ENCODE measurements at places on chromosomes 2 and 18. TPM values are rescaled to one million over a fixed set of nuclear protein-coding genes. Genes with fewer than 3 reads are reported as not detected.

The HES6 gene
- 0.47 TPM for total RNA-seq

The CUL3 gene
- 48.2 TPM for total RNA-seq

The RSAD2 gene
- total RNA-seq: under 0.01 TPM

The PNKD gene
- total RNA-seq: 18.3 TPM

The EFR3B gene
- total RNA-seq: 0.26 TPM

The ADAM23 gene
- 11.1 TPM for total RNA-seq

The CAVIN2 gene
- total RNA-seq: 25.4 TPM

The MYO7B gene
- total RNA-seq: not detected

The IL18RAP gene
- total RNA-seq: not detected

The IL1A gene
- total RNA-seq: 0.09 TPM

The MAP2 gene
- 0.60 TPM for total RNA-seq

The FKBP7 gene
- 56.4 TPM for total RNA-seq

The ARPC2 gene
- 164 TPM for total RNA-seq

The MAP3K19 gene
- not detected for total RNA-seq

The TMEFF2 gene
- 2.2 TPM for total RNA-seq

The NDUFS1 gene
- 123 TPM for total RNA-seq

The C2orf15 gene
- total RNA-seq: not detected

The MATN3 gene
- 0.77 TPM for total RNA-seq

The CNPPD1 gene
- 24.7 TPM for total RNA-seq

The PTPRN gene
- total RNA-seq: 7.2 TPM

The DSG4 gene
- not detected for total RNA-seq

The SP9 gene
- total RNA-seq: not detected

The TTLL4 gene
- 4.1 TPM for total RNA-seq

The LINC00305 gene
- total RNA-seq: not detected

The LIPG gene
- 0.17 TPM for total RNA-seq

The KCNF1 gene
- total RNA-seq: under 0.01 TPM

The C2orf80 gene
- not detected for total RNA-seq

The INSIG2 gene
- total RNA-seq: 4.1 TPM

The CPO gene
- total RNA-seq: 0.17 TPM

The SKOR2 gene
- total RNA-seq: not detected

The OSR1 gene
- total RNA-seq: 9.7 TPM

The GNLY gene
- not detected for total RNA-seq

The MYL12A gene
- total RNA-seq: 728 TPM

The SCN2A gene
- total RNA-seq: 10.9 TPM

The COX5B gene
- 549 TPM for total RNA-seq

The LCT gene
- 0.09 TPM for total RNA-seq

The KCNE4 gene
- 8.5 TPM for total RNA-seq

The SPC25 gene
- 1.1 TPM for total RNA-seq

The FSHR gene
- under 0.01 TPM for total RNA-seq
